ENCODE measurements at places on chromosomes 7 and 10. TPM values are rescaled to one million over a fixed set of nuclear protein-coding genes. Genes with fewer than 3 reads are reported as not detected.

GRCh38 chr7:19442016-19442785, 266.6 kb downstream of the POLR1F start:
- peak; percentile 7 for DNase-seq

DNA sequence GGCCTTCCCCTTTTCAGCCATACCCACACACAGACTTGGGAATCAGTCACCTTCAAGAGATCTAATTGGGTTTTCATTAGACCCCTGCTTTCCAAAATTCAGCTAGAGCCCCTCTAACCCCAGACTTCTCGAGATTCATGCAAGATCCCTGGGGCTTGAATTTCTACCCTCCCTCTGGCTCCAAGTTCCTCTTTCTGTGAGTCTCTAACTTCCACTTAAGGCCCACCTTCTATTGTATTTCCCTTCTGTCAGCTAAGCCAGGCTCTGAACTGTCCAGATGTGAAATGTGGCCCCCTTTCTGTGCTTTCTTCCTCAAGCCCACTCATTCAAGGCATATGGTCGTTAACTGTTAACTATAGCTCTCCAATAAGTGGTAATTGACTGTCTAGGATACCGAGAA, 132.2 kb downstream of the ZNF365 start:
- no peak for DNase-seq

DNA sequence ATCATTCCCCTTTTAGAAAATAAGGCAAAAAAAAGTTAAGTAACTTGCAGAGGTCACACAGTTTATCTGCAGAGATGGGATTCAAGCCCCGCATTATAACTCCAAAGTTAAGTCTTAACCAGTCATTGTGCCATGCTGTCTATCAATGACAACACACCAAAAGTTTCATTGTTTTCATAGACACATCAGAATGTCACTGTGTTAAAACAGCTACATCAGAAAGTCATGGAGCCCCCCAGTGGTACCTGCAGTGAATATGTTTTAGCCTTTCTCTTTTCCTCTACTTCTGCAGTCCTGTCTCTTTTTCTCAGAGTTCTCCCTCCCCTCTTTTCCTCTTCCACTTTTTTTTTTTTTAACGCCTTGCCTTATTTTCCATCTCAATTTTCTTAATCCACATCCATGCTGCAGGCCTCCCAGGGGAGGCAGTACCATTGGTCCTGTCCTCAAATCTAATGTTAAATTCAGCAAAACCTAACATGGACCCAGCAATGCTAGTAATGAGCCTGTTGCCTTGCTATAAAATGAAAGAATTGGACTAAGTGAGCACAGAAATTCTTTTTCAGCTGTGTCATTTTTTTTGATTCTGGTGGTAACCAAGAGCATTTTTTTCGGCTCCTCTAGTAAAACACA, 3.8 kb upstream of the NRCAM start:
- no peak for DNase-seq

Gene GNAT3
- total RNA-seq: not detected

Gene AKR1C8
- 0.21 TPM for total RNA-seq

DNA sequence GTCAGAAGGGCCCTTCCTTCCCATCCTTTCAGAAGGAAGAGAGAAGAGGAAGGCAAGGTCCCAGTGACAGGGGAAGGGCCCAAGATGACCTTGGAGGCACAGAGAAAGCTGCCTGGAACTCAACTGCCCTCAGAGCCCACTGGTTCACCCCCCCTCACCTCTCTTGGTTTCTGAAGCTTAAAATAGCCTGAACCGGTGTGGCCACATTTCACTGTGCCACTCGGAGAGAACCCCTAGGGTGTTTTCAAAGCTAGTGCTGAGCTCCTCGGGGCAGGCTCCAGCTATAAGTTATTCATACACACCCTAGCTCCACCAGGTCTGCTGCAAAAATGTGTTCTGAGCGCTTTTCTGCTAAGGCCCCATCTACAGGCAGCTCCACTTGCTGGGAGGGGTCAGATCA, 60.9 kb upstream of the ADRB1 start:
- DNase-seq: no peak

Gene VOPP1
- total RNA-seq: 118 TPM

Data from kidney epithelial cell (primary cell).